Activated gamma-delta T cell treated with Interleukin-2 at 50 U/mL for 16 hours (primary cell): ENCODE measurements at places on chromosomes 16 and 17.

DNA sequence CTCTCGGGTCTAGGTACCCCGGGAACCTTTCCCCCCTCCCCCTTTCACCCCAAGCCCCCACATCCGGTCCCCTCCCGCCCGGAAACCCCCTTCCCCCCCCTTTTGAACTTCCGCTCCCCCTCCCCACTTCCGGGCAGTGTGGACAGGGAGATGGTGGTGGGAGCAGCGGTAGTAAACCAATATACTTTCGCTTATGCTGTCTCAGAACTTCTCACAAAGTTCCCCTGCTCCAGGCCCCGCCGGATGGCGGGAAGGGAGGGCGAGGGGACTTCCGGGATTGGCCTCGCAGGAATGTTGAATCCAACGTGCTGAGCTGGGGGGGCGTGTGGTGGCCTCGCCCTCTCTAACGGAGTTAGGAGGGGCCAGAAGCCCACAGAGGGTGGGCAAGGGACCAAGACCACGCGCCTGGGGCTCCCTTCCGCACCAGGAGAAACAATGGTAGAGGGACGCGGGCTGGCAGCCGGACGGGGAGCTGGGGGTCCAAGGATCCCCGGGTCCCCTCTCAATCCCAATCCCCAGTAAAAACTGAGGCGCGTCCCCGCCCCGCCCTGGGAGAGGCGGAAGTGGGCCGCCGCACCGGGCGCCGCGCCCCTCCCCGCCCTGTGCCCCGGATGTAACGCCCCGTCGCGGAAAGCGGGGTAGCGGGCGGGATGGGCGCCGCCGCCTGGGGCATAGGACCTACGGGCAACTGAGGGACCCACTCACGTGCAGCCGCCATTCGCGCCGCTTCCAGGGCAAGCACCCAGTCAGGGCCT is 742 bp downstream of the PFN1 start:
- peak; percentile 69 for DNase-seq

DNA sequence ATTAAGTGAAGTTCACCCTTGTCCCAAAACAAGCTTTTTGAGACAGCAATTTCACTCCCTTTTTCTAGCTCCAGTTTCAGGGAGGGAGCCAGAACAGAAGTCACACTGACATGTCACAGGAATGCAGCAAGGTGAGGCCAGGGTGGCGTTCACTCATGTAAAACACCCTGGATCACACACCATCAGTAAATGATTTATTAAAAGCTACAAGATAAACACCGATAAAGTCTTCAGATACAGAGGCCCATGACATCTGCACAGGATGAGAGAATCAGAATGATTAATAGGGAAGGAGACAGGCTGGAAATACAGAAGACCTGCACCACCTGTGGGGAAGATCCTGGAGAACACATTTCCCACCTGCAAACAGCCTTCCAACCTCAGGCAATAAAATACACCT is 77.5 kb upstream of the DYNLRB2 start:
- no peak for DNase-seq

DNA sequence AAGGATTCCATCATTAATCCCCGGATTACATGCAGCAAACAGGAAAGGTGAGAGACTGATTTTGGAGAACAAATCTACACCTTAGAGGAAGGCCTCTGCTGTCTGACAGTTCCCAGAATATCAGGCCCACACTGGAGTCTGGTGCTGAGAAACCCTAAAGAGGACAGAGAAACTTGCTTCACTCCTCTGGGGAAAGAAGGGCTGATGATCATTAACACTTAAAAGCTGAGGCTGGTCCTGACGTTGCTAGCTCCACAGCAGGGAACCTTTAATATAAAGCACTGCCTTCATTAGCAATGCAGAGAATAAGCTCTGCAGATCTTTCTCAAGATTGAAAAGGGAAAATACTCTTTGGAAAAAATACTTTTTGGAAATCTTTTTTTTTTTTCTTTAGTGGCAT is 1472.4 kb upstream of the GOT2 start:
- no peak for DNase-seq

- no peak for DNase-seq
Observed at GRCh38 chr17:66025551-66025950, 166.4 kb downstream of the CEP112 start.

GRCh38 chr17:59712862-59713261 is 5.4 kb downstream of the VMP1 start:
- no peak for DNase-seq

DNA sequence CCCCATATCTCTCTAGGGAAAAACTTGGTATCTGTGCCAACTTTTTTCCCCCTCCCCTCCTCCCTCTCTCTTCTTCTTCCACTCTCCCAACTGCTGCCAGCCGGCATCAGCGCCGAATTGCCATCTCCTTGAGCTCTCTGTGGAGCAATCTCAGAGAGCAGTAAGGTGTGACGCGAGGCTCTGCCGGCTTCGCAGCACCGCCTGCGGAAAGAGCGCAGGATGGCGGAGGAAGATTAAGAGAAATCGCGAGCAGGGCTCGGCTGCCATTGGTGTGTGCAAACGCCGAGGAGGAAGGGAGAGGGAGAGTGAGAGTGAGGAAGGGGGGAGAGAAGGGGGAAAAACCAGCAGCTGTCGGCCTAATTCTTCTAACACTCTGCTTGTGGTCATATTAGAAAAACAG is 44.2 kb downstream of the NEUROD2 start:
- DNase-seq, result no peak

DNA sequence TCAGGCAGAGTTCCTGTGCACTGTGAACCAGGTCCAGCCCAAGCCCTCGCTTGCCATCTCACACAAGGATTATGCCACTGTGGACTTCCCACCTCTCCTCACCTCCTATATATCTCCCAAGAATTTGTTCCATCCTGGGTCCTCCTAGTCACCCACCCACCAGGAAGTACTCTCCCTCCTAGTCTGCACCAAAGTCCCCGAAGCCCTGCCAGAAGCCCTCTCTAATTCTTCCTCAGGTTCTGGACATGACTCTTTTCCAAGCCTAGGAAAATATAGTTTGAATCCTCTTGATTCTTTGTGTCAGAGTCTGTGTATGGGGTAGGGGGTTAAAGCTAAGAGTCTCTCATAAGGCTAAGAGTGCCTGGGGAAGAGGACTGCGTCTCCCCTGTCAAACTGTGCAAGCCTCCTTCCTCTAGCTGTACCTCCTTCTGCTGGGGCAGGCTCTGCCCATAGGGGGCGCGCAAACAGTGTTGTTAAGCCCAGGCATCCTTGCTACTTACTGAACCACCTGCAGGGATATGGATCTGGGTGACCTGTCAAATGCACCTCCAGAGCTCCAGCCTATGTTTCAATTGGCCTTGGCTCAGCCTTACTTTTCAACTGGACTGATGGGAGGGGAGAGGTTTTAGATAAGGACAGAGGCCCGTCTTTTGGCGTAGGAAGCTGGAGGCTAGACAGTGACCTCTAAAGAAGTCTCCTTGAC is 16.6 kb upstream of the DLX4 start:
- peak; percentile 80 for DNase-seq

- DNase-seq, result no peak
Observed at GRCh38 chr16:61277849-61278248, 758.4 kb downstream of the CDH8 start.

GRCh38 chr17:68134046-68134637 is 98.6 kb downstream of the KPNA2 start:
- DNase-seq, result no peak

DNA sequence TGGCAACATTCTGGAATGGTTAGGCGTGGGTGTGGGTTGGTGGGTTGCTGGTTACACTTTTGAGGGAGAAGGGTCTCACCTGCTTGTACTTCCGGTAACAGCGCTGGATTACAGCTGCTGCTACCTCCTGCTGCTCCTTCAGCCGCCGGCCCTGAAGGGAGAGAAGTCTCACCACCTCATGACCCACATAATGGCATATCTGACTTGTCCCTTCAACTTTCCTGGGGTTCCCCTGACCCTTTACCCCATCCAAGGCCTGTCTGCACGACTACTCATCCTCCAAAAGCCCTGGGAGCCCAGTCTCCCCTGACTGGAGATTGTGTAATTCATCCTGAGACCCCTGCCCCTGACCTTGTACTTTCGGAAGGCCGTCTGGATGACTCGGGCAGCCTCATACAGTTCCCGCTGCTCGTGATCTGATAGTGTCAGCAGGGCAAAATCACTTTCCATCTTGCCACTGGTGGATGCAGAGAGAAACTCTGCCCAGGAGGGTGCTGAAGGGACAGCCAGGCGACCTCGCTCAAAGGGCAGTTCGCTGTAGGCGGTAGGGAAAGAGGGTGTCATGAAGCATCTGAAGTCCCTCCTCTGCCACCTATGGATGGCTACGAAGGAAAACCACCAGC is 2.0 kb upstream of the SPAG7 start:
- no peak for DNase-seq
